Left hindlimb (tissue), 1 donor: ENCODE measurements at places on chromosomes 7 and 10.

- no peak for DNase-seq
These were observed 78.9 kb downstream of the FOXL3 start for GRCh38 chr7:368651-369475.

DNA sequence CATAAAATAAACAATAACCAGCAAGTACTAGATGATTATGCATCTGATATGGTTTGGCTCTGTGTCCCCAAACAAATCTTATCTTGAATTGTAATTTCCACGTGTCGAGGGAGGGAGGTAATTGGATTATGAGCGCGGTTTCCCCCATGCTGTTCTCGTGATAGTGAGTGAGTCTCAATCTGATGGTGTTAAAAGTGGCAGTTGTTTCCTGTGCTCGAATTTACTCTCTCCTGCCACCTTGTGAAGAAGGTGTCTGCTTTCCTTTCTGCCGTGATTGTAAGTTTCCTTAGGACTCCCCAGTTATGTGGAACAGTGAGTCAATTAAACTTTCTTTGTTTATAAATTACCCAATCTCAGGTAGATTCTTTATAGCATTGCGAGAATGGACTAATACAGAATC lies 15.1 kb downstream of the CNTNAP2 start:
- no peak for DNase-seq

DNA sequence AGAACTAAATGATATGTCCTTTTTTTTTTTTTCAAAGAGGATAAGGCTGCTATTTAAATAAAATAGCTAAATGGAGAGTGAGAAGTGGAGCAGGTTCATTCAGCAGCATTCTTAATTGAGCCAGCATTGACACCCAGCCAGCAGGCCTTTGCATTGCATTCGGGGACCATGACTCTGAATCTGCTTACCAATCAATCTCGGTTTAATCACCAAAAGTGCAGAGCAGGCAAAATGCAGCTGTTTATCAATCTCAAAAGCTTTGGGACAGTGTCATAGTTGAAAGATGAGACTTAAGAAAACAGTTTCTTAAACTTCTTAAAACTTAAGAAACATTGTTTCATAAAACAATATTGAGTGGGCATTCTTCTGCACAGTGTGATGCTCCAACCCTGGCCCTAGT lies 51.7 kb downstream of the PLEKHA8 start:
- no peak for DNase-seq

- DNase-seq: no peak
These were observed 53.4 kb downstream of the TSPAN15 start for GRCh38 chr10:69504576-69505250.

DNA sequence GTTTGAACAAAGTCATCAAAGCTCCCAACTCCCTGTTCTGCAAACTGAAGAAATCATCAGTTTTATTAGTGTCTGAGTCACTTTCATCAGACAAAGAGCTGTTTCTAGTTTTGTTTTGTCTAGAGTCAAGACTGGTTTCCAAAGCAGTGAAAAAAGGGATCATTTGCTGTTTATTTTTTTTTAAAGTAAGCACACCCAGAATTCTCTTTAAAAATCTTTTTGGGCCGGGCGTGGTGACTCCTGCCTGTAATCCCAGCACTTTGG lies 972.0 kb upstream of the CELF2 start:
- DNase-seq: no peak

DNA sequence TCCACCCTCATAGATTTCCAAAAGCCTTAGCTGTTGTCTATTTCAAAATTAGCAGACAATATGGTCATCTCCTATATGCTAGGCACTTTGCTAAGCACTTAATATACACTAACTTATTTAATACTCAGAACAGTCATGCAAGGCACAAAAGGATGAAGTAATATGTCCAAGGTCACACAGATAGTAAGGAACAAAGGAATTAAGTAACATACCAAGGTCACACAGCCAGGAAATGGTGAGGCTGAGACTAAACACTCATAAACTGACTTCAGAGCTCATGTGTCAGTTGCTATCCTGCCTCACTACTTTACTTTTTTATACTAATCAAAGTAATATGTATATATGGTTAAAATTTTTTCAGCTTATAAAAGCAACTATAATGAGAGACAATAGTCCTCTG lies 23.6 kb upstream of the HIBADH start:
- DNase-seq: no peak

- DNase-seq: no peak
These were observed 1.9 kb downstream of the EXOC6 start for GRCh38 chr10:92850185-92850584.

DNA sequence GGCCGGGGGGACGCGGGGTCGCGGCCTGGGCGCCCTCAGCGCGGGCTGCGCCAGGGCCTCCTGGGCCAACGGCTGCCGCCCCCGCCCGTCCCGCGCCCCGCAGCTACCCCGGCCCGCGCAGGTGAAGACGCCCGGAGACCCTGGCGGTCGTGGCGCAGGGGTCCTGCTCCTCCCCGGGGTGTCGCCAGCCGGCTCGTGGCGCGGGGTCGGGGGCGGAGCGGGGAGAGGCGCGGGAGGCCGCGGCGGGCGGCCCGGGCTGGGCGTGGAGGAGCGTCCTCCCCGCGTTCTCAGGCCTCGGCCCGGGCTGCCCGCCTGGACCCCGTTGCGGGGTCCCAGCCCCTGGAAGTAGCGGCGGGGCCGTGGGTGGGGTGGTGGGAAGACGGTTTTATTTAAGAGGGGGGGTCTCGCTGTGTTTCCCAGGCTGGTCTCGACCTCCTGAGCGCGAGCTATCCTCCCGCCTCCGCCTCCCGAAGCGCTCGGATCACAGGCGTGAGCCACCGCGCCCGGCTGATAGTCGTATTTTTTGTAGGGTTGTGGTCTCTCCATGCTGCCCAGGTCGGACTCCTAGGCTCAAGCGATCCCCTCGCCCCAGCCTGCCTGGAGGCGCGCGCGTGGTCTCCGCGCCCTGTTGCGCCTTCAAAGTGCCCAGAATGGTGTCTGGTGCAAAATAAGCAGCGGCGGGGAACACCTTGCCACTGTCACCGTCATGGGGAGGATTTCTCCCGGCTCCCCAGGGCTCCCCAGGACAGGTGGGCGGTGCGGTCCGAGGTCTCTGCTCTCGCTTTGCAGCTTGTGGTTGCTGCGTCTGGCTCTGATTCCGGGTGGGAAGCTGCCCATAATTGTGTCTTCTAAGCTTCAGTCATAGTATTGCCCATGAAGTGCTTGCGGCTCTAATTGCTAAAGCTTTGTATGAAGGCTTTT lies 15.3 kb upstream of the SUN1 start:
- DNase-seq: peak; percentile 50

GRCh38 chr10:59079386-59080226 lies 96.8 kb upstream of the PHYHIPL start:
- no peak for DNase-seq

DNA sequence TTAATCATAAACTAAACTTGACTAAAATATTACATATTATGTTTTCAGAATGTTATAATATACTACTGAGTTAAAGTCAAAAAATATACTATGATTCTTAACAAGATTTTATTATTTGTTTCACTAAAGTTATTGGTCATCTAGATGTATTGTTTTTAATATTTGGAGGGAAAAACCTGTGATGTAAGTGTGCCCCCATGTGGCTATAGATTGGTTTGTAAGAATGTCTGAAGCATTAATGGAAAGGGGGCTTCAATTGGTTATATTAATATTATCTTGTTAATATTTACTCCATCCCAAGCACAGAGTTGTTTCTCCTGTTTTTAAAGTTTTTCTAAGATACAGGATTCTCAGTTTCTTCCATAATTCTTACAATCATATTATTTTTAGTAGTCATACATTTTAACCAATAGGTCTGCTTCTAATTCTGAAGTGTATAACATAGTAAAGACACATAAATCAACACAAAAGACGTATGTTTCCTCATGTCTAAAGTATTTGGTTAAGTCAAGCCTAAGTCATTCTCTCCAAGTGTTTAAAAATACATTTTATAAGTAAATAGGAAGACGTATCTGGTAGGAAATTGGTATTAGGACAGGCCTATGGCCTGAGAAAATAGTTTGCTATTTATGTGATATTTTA lies 58.0 kb downstream of the GNAT3 start:
- DNase-seq: no peak

DNA sequence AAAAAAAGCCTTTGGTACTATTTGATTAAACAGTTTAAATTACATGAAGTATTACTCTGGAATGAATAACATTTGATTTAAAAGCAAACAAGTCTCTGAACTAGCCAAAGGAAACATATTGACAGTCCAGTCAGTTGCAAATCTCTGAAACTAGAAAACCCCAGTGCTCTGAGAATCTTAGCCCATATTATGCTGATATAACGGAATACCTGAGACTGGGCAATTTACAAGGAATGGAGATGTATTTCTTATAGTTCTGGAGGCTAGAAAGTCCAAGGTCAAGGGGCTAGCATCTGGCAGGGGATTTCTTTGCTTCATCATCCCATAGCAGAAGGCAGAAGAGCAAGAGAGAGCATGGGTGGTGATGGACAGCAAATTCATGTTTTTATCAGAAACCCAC lies 21.7 kb upstream of the FKBP9 start:
- DNase-seq: no peak

GRCh38 chr7:116949941-116950801 lies 3.1 kb upstream of the ST7 start:
- no peak for DNase-seq

DNA sequence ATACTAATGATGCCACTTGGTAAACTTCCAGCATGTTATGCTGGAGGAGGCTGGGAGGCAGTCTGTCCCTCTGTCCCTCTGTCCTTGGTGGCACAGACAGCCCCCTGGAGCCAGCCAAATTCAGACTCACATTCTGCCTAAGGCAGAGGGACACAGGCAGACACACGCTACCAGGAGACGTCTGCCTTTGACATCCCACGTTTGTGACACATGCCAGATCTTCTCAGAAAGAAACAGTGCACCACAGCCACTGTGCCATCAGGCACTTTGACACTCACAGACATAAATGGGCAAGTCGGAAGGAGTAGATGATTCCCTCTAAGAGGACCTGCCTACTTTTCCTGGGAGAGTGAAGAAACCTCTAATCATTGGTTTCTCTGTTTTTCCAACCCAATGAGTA lies 467.0 kb downstream of the DPP6 start:
- DNase-seq: no peak

DNA sequence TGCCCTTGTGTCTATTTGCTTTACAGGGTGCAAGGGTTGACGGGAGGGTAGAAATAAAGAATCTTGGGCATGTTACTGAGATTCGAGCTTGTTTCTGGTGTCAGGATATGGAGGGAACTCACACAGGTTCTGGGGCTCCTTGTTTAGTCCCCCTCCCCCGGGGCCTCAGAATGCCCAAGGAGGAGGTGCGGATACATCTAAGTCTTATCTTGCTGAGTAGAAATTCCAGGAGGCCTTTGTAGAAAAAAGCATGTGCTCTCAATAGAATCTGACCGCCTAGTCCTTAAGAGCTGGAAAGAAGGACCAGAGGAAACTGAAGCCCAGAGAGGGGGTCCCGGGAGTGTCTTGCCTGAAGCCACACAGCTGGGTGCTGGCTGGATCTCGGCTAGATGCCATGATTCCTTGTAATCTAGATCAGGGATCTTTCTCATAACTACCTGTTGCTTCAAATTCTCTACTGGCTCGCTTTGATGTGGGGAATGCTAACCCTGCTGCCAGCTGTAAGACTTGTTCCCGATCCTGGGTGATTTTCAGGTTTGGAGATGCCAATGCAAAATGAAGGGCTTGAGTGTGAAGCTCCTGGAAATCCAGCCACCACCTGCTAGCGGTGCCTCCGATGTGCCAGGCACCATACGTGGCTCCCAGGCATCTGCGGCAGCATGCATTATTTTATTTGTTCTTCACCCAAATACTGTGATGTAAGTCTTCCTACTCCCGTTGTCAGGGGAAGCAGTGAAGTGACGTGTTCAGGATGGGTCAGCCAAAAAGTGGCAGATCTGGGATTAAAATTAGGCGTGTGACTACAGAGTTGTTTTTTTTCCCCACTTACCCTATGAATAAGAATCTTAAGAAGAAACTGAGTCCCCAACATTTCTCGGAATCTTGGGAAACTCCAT lies 226.0 kb downstream of the TCF7L2 start:
- no peak for DNase-seq

DNA sequence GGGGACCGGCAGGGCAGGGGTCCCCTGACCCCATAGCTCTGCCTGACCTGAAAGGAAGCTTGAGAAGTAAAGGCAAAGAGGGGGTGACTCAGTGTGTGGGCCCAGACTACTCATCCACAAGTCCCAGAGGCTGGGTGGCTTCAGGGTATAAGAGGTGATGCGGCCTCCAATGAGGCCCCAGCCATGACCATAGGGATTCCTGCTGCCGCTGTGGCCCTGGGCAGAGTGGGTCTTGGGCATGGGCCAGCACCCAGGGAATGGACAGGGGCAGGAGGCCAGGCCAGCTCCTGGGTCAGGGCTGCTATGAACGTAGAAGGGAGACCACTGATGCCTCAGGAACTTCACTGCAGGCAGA lies 64.4 kb upstream of the EBF3 start:
- no peak for DNase-seq

DNA sequence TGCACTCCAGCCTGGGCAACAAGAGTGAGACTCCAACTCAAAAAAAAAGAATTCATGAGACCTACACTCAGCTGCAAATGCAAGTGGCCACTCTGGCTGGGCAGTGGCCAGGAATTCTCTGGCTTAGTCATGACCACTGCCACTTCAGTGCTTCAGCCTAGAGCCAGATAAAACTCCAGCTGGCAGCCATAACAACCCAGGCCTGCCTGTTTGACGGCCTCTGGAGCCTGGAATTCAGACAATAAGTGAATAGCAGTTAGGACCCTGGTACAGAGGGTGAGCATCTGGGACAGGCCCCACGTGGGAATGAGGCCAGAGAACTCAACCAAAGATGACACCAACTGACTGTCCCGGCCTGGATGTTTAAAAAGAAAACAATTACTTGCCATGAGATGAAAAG lies 18.9 kb downstream of the RCC1L start:
- peak; percentile 65 for DNase-seq

- DNase-seq: no peak
These were observed 58.9 kb downstream of the FRMPD2 start for GRCh38 chr10:48215486-48216203.

- no peak for DNase-seq
These were observed 66.4 kb downstream of the RAMP3 start for GRCh38 chr7:45223728-45224630.

DNA sequence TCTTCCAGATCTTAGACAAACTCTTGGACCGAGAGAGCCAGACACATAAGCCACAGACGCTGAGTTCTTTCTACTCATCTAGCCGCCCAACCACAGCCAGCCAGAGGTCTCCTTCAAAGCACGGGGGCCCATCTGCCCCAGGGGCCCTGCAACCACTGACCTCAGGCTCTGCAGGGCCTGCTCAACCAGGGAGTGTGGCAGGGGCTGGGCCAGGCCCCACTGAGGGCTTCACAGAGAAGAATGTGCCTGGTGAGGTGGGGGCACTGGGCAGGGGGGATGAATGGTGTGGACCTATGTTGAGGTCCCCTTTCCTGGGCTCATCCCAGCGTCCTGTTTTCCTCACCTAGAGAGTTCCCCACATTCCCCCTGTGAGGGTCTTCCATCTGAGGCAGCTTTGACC lies 11.4 kb downstream of the ZSWIM8 start:
- DNase-seq: no peak
